ENCODE measurements at places on chromosomes 7 and 10.

- no peak for DNase-seq
Observed at GRCh38 chr10:113985297-113985844, 58.3 kb upstream of the ADRB1 start.

- peak; percentile 89 for DNase-seq
Observed at GRCh38 chr10:33010132-33011037, 52.4 kb upstream of the ITGB1 start.

DNA sequence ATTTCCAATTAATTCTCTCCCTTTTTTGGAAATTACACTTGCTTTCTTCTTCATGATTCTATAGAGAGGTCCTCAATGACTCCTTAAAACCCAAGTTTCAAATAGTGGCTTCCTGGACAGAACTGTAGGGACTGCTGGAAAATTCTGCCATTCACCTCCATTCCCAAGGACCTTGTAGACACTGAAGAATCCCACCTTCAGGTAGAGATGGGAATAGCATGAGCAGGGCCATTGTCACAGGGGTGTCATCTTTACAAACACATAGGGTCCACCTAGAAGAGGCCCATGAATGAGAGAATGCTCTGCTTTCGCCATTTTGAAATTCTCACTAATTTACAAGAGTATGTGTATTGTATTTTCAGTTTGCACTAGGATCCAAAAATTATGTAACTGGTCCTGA, 701.7 kb upstream of the CELF2 start:
- no peak for DNase-seq

- DNase-seq: no peak
Observed at GRCh38 chr10:110704906-110705476, 60.9 kb downstream of the RBM20 start.

- DNase-seq: no peak
Observed at GRCh38 chr7:115763347-115763746, 267.2 kb downstream of the TFEC start.

GRCh38 chr10:101012525-101013364, 13.1 kb downstream of the LZTS2 start:
- DNase-seq: peak; percentile 87
